ENCODE measurements at places on chromosomes 7 and 10.

DNA sequence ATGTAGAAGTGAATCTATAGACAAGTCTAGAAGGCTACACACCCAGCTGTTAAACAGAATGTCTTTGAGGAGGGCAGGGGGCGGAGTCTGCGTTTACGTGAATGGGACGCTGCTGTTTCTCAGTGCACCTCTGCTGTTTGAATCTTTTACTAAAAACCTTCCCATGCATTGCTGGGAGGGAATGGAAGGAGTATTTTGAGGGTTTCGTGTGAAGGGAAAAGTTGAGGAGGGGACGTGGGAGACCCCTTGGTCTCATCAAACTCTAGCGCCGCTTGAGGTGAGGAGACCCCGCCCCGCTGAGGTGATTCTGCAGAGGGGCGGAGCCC is 492 bp upstream of the VCL start:
- no peak for DNase-seq

GRCh38 chr10:127193125-127193524 is 3.3 kb downstream of the INSYN2A start:
- DNase-seq = no peak

- no peak for DNase-seq
Measured at GRCh38 chr10:24847112-24848070, 105.0 kb downstream of the PRTFDC1 start.

- DNase-seq = no peak
Measured at GRCh38 chr10:99426689-99427088, 3.7 kb downstream of the GOT1 start.

- no peak for DNase-seq
Measured at GRCh38 chr7:37187179-37187578, 261.5 kb downstream of the ELMO1 start.

DNA sequence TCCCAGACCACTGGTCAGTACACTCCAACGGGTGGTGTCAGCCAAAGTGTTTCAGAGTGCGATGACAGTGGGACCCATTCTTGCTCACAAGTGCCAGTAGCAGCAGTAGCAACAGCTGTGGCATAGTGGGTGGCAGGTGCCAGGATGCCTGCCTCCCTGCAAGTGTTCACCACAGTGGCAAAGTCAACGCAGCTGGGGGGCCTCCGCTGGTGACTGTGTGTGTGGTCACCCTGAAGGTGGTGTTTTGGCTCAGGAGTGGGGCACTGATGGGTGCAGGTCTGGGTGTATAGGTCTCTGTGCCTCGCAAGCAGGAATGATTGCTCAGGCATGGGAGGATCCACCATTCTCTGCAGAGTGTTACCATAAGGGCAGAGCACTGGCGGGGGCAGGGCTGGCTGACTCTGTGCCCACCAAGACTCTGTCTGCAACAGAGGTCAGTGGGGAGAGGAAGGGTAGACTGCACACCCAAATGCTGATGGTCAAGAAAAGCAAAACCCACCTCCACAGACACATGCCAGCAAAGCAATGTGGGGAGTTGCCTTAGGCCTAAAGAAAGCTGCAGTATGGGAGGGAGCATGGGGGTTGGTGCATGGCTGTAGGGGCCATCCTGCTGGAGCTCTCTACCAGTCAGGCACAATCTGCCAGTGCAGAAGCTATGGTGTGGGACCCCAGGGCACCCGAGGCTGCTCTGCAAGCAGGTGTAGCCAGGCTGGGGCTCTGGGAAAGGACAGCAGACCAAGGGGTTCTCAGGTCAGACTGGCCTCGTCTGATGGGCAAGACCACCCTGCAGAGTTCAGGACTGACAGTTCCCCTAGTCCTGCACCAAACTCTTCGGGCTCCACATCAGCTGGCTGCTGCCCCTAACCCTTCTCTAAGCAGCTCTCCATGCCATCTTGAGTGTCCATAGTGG is 368.1 kb downstream of the CTNNA3 start:
- DNase-seq = no peak

GRCh38 chr10:90967865-90968264 is 47.0 kb upstream of the ANKRD1 start:
- no peak for DNase-seq

DNA sequence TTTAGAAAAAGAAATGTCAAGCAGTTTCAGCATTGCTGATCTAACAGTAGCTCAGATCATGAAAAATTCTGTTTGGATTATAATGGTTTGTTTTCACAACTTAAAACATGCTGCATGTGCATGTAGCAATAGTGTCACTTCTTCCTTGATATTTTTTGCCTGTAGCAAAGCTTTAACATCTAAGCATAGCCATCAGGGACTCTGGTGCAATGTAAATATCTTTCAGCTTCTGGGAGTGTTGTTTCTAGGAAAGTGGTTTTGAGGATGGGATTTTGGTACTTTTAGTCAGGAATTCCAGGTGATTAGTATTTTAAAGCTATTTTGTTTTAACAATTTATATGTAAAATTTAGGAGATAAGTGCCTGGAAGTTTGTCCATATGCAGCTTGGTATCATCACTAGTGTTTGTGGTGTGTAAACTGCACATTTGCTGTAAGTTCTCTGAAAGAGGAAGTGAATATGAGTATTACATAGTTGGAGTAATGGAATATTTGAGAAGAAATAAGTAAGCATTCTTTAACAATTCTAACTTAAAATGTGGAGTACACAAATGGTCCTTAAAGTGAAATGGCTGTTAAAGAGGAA is 1.9 kb downstream of the RSBN1L start:
- no peak for DNase-seq

DNA sequence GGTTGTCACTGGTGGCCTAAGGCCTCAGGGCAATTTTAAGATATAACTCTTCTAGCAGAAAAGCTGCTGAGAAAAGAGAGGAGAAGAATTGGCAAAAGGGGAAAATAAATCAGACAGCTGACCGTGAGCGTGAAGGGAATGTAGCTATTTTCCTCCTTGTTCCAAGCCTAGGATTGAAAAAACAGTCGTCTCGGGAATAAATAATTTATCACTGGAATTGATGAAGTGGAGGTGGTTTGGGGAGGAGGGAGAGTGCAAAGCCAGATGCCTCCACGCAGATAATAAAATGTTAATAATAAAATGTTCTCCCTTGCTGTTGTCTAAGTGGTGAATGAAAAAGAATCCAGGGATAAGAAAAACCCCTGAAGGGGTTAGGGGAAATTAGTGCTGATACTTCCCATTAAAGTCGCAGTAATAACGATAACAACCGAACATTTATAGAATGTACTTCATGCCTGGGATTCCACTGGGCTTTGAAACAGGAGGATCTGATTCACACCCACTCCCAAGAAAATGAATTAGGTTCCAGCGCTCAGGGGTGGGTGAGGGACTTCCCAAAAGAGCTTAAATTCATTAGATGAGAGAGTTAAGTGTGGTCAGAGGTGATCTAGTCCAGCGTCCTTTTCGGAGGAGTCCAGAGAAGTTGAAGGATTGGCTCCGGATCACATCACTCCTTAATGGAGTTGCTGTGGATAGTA is 27.3 kb downstream of the BAMBI start:
- no peak for DNase-seq

GRCh38 chr10:131115801-131116200 is 195.7 kb downstream of the TCERG1L start:
- DNase-seq = no peak

GRCh38 chr10:96387601-96388000 is 28.8 kb upstream of the OPALIN start:
- no peak for DNase-seq

DNA sequence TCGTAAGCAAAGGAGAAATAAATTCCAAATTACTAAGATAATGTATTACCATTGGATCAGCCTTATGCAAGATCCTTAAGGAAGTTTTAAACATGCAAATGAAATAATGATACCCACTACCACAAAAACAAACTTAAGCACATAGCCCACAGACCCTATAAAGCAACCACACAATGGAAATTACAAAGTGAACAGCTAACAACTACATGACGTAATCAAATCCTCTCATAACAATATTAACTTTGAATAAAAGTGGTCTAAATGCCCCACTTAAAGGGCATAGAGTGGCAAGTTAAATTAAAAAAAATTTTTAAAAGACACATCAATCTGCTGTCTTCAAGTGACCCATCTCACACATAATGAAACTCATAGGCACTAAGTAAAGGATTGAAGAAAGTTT is 397.3 kb upstream of the SEMA3A start:
- no peak for DNase-seq

GRCh38 chr10:30591249-30591670 is 38.3 kb downstream of the LYZL2 start:
- no peak for DNase-seq

DNA sequence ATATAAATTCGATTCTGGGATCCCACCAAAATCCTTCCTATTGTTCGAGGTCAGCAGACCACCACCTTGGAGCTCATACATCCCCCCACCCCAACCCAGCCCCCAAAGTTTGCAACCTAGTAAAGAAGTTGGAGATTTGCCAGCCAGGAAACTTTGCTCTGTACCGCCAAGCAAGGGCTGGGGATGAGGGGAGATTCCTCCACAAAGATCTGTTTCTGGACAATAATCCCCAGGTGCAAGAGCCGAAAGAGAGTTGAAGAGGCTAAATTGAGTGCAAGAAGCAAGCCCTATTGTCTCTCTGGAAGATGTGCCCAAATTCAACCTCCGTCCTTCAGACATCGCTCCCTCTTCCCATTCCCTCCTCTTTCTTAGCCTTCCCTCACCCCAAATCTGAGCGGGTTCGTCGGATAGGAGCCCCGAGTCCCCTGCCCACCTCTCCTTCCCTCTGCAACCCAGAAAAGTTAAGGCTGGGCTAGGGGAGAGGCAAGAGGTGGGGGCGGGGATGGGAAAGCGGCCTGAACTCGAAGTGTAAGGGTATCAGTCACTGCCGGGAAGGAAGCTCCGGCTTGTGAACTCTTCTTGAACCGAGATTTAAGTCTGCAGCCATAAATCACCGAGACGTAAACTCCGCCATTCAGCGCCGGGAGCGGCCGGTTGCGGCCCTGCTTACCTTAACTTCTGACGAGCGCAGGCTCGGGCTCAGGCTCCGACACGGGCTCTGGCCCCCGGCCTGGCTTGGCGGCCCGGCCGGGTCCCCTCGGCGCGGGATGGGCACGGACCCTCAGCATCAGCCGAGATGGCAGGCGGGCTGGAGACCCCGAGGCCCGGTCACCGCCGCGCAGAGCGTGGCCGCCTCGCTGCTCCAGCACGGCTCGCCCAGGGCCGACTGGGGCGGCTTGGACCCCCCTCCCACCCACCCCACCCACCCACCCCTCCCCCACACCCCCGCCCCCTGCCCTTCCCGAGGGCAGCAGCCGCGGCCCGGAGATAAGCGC is 10.8 kb upstream of the HOXA2 start:
- DNase-seq = no peak

DNA sequence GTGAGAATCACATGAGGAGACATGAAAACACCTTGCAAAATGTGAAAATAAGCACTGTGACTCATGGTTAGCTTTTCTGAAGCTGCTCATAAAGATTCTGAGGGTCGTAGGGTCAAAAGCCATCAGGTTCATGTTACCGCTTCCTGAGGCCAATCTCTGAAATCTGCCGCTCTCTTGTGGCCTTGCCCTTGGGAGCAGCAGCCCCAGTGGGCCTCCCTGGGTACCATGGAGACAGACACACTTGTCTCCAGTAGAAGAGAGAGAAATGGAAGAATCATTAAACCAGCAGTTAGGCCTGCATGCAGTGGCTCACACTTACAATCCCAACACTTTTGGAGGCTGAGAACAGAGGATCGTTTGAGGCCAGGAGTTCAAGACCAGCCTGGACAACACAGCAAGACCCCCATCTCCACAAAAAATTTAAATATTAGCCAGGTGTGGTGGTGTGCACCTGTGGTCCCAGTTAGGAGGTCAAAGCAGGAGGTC is 42.8 kb downstream of the NIPSNAP2 start:
- DNase-seq = no peak

GRCh38 chr10:63588436-63589167 is 67.4 kb downstream of the REEP3 start:
- no peak for DNase-seq

DNA sequence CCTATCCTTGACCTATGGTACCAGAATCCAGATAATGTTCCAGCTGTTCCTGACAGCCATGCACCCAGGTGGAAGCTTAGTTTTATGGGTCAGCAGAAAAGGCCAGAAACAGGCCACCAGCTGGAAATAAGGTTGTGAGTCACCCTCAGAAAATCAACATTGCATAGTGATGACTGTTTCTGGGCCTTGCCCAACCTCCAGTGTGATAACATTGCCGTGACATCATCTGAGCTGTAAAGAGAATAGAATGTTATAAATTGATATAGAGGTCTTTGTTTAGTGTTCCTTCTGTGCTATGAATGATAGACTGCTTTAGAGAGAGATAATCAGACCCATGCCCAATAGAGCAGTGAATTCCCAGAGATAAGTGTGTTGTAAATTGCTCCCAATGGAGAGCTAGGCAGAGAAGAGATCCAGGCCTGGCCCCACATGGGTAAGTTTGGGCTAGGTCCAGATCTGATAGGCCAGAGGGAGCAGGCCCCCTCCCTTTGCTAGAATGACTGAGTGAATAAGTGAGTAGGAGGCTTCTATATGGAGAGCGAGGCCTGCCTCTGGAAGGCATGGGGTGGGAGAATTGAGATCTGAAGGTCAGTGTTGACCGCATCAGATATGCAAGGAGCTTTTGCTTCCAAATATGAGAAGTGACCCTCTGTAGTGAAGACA is 14.2 kb upstream of the HPS1 start:
- no peak for DNase-seq

- no peak for DNase-seq
Measured at GRCh38 chr10:96230527-96230926, 40.8 kb downstream of the BLNK start.

- no peak for DNase-seq
Measured at GRCh38 chr7:158013085-158013668, 574.4 kb downstream of the PTPRN2 start.

GRCh38 chr7:20157456-20157855 is 59.7 kb downstream of the MACC1 start:
- DNase-seq = no peak

DNA sequence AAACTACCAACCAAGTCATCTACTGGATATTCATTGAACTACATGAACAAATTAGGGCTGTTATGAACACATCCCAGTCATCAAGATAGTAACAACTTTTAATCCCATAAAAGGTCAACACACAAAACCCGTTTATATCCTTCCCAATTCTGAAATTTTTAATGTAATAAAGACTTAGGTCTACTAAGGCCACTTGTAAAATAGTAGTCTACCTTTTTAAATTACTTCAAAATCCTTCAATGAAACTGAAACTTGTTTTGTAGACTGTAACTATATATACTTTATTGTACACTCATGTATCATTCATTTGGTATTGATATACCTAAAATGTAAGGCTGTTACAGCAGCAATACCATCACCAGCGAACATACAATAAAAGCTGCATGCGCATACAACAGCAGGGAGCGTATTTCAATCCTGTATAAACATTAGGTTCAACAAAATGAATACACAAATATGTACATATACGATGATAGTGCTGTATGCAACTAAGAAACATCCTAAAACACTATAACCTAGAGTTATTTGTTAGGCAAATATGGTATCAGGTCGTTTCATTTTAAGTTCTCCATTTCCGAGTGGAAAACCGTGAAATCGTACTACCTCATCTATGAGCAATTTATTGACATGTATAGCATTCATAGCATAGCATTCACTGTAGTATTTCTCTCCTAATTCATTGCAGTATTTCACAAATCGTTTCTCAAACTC is 973 bp downstream of the ATAD1 start:
- no peak for DNase-seq

DNA sequence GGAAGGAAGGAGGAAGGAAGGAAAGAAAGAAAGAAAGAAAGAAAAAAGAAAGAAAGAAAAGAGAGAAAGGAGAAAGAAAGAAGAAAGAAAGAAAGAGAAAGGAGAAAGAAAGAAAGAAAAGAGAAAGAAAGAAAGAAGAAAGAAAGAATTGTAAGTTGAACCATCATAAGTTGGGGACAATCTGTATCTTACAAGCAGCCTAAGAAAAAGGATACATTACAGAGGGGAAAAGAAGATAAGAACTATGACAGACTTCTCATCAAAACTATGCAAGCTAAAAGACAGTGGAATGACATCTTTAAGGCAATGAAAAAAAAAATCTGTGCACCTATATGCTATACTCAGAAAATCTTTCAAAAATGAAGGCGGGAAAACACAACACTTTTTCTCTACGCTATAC is 50.3 kb upstream of the SP4 start:
- no peak for DNase-seq

All from stimulated activated CD8-positive, alpha-beta memory T cell treated with anti-CD3 and anti-CD28 coated beads, Interleukin-2, amount 100 ng/mL, for 1 hour (primary cell).